ENCODE measurements at places on chromosomes 16 and 17. TPM values are rescaled to one million over a fixed set of nuclear protein-coding genes. Genes with fewer than 3 reads are reported as not detected.

SDK2 gene
- 7.3 TPM for total RNA-seq

MRTFB gene
- total RNA-seq, result 48.9 TPM

PLLP gene
- total RNA-seq, result 70.6 TPM

APRT gene
- total RNA-seq, result 108 TPM

GRCh38 chr17:42009170-42009569, 8.1 kb downstream of the DNAJC7 start:
- DNase-seq, result no peak

DNA sequence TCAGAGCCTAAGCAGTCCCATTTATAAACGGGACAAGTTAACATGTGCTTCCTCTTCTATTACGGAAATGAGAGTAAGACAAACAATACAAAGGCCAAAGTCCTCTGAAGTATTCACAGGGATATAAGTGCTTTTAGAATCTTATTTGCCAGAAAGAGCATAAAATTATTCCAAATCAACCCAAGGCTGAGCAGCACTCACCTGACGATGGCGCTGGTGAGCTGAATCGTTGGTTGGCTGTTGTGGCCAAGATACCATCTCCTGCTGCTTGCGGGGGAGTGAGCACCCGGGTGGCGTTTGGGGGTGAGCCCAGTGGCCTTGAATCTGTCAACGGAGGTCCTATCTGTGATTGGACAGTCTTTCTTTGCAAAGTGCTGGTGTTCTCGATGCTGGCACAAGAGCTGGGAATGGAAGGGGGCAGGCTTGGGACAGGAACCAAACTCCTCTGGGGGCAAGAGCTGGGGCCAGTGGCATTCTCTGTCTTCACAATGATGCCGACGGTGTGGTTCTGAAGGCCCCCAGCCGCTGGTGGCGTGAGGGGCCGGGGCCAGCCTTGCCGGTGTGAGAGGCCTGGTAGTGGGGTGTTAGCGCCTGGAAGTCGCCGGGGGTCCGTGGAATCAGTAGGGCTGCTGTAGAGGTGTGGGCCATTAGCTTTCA, 9.5 kb upstream of the DHRS13 start:
- DNase-seq, result no peak

DNA sequence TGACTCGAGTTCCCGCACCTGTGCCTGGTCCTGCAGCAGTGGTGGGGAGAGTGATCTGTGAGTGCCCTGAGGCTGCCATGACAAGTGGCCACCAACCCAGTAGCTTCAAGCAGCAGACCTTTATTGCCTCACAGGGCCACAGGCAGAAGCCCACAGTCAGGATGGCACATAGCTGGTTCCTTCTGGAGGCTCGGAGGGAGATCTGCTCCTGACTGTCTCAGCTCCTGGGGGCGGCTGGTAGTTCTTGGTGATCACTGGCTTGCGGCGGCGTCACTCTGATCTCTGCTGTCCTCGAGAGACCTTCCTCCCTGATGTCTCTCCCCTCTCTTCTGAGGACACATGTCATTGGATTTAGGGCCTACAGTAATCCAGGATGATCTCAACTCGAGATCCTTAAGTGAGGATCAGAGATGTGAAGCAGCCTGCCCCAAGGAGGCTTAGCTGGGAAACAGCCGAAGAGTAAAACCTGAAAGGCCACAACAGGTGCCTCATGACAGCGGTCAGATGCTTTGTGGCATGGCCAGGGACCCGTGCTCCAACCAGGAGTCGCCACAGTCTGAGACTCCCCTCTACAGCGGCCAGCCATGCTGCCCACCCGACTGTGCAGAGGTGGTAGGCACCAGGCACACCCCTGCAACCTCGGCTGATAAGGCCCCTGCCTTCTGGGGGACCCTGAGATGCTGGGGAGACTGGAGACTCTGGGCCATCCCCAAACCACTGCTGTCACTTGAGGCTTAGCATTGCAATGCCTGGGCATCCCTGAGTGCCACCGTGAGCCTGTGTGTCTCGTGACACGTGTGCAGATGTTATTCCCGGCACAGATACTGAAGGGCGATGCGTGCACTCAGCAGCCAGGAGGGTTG, 30.0 kb upstream of the SLC38A10 start:
- no peak for DNase-seq

DNA sequence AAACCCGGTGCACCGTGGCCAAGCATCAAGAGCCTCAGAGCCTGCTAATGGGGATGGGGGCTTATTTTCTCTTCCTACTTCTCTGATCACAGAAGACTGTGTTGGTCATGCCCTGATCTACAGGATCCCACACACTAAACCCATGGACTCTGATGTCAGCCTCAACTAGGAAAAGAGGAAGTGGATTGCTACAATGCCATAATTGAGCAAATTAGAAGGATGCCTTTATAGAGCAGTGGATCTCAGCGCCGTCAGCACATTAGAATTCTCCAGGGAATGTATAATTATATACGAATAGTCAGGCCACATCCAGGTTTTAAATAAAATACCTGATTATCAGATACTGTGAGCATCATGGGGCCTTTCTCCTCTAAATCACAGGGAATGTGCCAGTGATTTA, 64.8 kb downstream of the VAT1L start:
- no peak for DNase-seq

DNA sequence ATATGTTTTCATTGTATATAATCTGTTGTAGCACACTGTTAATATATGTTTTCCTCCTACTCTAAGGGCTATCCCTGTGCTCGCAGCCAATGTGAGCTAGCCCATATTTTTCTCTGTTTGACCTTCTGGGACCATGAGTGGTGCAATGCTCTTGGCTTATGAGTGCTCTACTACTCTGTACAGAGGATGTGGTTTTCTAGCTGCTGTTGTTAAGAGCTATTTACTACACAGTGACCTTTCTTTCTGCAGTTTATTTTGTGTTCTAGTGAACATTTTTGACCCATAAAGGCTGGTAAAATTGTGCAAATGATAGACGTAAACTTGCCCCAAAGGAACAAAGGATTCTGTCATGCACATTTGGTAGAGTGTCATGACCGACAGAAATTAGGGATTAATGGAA, 84.1 kb upstream of the CPHXL start:
- DNase-seq, result no peak

GRCh38 chr17:19418251-19418992, 7.4 kb downstream of the RNF112 start:
- DNase-seq, result no peak

DNA sequence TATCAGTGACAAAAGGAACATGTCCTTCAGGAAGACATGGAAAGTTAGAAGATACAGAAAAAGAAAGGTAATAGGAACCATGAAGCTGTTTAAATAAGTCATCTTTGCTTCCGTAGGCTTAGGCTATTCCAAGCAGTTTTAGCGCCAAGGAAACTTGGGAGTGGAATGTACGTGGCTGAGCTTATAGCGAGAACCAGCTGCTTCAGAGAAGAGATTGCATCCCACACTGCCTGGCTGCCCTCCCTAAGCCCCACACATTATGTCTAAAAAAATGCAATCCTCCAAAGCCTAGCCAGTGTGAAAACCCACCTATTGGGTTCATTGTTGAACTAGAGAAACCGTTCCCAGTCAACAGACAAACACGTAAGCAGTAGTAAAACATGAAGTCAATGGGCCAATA, 149.9 kb downstream of the SLC39A11 start:
- DNase-seq, result no peak

DNA sequence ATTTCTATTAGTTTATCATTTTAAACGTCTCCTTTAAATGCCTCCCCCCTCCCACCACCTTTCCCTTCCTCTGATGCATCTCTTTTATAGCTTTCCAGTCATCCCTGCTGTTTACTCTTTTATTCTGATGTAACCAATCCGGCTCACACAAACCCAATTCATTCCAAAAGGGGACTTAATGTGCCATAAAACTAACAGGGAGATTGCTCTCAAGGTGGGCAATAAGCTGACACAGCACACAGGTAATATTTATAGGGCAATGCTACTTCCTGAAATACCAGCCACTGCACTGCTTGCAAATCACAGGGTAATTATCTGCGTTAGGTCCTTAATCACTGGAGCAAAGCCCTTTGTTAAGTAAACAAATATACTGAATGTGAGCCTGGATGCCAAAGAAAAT, 23.3 kb upstream of the CA10 start:
- DNase-seq, result no peak

DNA sequence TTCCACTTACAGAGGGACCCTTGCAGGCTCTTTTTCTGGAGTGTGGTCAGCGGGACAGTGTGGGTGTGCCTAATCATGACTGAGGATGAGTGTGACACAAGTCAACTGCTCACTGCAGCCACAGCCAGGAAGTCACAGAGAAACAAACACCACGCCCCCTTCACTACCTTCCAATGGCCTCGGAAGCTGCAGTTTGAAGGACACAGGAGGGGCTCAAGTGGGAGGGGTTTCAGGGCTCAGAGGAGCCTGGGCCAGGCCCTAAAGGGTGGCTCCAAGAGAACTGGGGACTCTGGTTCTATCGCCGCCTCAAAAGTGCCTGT, 116.2 kb upstream of the SDK2 start:
- DNase-seq, result no peak

DNA sequence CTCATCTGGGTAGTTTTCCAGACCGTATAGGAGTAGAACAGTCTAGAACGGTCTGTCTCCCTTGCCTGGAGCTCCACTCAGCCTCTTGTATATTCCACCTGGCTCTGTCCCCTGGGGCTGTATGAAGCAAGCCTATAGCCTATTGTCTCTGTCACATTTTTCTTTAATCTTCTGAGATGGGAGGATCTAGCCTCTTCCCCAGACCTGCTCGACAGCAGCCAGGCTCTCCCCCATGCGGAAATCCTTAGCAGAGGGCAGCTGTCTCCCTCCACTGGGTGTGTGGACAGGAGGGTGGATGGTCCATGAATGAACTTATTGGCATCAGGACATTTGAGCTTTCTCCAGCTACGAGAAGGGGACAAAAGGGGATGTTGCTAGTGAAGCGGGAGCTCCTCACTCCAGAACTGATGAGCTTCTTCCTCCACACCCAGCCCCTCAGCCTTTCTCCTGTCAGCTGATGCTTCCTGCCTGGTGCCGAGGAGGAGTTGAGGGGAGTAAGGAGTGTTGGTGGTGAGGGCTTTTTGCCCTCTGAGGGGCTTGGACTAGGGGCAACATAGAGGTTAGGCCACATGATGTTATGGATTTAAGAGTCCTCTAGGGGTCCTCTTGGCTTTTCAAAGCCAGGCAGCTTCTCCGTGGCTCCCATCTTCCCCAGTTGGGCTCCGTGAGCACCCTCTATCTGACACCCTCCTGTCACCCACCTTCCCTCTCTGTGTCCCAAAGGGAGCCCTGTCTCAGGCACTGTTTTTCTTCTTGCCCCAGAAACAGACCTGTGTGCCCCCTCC, 28.0 kb downstream of the ARHGAP23 start:
- DNase-seq, result no peak

DNA sequence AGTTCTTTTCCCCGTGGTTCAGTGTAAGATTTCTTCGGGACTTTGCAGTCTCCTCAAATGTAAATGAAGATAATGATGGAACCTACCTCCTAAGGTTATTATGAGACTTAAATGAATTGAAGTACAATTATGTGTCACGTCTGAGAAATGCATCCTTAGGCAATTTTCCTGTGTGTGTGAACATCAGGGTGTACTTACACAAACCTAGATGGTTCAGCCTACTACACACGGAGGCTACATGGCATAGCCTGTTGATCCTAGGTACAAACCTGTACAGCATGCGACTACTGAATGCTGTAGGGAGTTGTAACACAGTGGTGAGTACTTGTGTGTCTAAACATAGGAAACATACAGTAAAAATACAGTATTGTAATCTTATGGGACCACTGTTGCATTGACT, 1.1 kb upstream of the FAM20A start:
- no peak for DNase-seq

DNA sequence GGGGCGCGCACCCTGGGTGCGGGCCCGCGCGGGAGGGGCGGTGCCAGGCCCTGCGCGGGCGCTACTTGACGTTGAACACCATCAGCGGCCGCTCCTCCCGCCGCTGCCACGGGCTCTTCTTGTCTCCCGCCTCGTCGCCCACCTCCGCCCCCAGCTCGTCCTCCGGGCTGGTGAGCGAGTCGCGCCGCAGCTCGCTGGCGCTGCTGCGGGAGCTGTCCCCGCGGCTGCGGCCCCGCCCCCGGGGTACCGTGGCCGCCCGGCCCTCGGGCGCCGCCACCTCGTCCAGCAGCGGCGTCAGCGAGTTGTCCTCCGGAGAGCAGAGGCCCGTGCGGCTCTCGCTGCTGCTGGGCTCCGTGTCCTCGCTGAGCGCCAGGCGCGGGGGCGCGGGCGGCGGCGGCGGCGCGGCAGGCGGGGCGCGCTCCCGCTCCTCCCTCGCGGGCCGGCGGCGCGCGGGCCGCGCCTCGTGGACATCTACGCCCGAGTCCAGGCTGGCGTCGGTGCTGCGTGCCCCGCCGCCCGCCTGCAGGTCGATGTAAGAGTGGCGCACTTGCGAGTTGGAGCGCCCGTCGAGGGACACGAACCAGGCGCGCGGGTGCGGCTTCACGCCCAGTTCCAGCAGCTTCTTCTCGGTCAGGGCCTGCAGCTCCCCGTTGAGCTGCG, 8.7 kb downstream of the GRN start:
- no peak for DNase-seq

GRCh38 chr16:2023092-2024031, 3.3 kb upstream of the NHERF2 start:
- DNase-seq, result peak; percentile 92
